CD8-positive, alpha-beta T cell (primary cell): ENCODE measurements at places on chromosomes 3 and 15. TPM values are rescaled to one million over a fixed set of nuclear protein-coding genes. Genes with fewer than 3 reads are reported as not detected.

GRCh38 chr15:95581595-95581994 is 748.9 kb upstream of the NR2F2 start:
- DNase-seq, result no peak

GRCh38 chr15:97425596-97425995 is 534.9 kb upstream of the ARRDC4 start:
- no peak for DNase-seq

GRCh38 chr3:82038556-82038955 is 277.1 kb upstream of the GBE1 start:
- no peak for DNase-seq

- no peak for DNase-seq
Measured at GRCh38 chr3:156434921-156435320, 120.0 kb downstream of the SSR3 start.

GRCh38 chr3:73727117-73727821 is 102.5 kb upstream of the PDZRN3 start:
- no peak for DNase-seq

DNA sequence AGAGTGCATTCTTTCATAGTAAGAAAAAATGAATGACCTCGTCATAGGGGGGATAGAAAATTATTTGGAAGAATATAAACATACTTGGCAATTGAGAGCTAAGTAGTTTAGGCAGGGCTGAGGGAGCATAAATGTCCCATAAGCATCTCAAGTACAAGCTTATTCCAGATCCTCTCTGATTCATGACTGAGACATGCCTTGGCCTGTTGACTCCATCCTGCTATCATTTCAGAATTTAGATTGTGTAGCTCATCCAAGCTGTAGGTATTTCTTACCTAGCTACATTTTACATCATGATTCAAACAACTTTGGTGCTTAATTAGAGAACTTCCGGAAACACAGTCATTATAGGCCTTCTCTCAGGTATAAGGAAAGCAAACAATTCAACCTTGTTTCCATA is 12.3 kb downstream of the POGLUT1 start:
- no peak for DNase-seq

- no peak for DNase-seq
Measured at GRCh38 chr3:36201546-36201945, 178.8 kb upstream of the STAC start.

DNA sequence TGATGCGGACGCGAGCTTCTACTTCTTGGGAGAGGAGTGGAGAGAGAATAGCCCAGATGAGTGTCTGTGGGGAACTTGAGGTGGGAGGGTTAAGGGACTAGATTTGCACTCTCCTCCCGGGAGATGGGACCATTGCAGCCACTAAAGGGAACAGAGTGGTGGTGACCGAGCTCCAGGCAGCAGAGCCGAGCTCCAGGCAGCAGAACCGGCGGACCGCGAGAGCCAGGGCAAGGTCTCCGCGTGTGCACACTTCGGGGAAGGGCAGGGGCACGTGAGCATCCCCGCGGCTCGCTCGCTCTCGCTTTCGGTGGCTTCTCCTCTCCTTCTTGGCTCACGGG is 1.1 kb downstream of the IGDCC3 start:
- DNase-seq, result no peak

GRCh38 chr3:69203631-69204314 is 81.4 kb upstream of the LMOD3 start:
- DNase-seq, result no peak

- no peak for DNase-seq
Measured at GRCh38 chr3:19331931-19332330, 183.6 kb downstream of the KCNH8 start.

DNA sequence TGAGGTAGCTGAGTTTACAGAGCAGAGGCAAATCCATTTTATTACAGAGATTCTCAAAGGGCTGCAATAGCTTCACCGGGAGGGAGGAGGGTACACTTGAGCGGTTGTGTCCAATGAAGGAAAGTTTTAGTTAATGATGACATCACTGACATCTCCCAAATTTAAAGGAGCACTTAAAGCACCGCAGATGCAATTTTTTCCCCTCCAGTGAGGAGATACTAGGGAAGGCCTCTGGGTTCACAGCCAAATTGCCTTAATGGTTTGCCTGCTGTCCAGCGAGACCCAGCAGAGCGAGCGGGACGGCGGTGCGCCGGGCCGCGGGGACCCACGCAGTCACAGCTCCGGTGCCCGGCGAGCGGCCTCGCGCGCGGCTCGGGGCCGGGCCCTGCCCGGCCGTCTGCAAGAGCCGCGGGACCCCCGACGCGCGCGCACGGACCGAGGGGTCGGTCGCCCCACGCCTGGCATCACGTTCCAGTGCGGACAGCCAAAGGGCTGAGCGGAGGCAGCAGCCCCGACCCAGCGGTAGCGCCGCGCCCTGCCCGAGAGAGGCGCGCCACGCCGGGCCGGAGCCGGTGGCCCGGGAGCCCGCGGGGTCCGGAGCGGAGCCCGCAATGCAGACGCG is 160.5 kb upstream of the CHRNA7 start:
- DNase-seq, result no peak

DNA sequence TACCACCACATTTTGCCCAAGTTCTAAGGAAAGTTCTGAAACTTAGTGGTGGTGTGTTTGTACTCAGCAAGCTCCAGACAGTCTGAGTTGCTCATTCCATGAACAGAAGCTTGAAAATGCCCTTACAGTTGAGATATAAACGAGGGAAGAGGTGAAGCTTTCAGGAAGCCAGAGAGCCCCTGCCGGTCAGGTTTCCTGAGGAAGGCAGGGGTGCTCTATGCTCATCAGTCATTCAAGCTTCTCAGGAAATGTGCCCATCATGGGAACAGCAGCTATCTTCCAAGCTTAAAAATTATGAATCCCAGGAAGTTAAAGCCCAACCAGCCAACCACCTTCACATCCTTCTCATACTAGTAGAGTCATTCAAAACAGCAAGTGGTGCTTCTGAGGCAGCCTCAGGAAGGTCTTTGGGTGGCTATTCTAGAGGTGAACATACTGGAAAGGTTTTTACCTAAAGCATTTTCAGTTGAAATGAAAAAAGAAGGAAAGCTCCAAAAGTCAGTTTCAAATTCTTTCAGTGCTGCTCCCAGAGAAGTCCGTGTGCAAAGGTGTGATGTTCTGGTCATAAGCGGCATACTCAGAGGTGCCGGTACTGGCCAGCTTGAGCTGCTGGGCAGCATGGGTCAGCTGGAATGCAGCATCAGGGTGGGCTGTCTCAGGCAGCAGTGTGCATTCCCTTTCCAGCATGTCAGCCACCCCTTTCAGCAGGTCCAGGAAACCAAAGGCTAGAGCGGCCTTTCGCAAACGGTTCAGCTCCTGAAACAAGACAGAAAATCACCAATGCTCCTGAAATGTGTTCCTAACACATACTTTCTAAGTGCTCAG is 31.8 kb downstream of the INTS14 start:
- no peak for DNase-seq

GRCh38 chr3:65230261-65231139 is 542.7 kb upstream of the ADAMTS9 start:
- DNase-seq, result no peak

DNA sequence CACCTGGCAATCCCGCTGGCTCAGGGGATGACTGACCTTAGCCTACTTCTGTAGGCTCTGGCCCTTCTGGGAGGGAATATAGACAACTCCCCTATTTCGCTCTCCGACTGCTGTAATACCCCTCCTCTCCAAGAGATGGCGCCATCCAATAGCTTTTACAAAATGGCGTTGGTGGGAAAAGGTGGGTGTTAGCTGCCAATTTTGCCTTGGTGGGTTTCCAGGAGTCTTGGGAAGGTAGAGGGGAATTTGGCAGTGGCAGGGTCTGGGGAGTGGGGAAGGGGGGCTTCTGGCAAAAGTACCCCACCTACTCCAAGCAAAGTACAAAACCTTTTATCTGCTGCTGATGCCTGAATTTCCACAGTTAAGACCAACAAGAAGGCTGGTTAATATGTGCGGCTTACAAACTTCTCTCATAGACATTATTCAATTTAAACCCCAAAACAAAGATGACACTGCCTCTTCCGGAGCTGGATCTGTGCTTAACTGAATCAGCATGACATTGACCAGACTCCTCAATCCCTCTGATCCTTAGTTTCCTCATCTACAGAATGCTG is 62.1 kb downstream of the RASGRF1 start:
- DNase-seq, result no peak

DNA sequence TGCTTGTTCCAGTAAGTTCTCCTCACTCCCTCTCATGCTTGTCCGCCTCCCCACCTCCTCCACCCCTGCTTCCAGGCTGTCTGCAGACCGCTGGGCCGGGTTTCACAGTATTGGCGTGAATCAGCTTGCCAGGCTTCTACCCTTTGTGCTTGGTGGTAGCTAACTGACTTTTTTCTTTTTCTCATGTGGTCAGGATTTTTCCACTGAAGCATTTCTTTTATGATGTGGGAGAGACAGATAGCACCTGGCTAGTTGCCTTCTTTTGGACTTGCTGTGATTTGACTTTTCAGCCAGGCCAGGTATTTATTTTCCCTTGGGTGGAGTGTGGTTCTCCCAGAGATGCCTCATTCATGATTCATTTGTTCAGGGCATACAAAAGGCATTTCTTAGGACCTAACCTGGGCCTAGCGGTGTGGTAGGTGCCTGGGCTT is 60.6 kb downstream of the ST6GAL1 start:
- no peak for DNase-seq

DNA sequence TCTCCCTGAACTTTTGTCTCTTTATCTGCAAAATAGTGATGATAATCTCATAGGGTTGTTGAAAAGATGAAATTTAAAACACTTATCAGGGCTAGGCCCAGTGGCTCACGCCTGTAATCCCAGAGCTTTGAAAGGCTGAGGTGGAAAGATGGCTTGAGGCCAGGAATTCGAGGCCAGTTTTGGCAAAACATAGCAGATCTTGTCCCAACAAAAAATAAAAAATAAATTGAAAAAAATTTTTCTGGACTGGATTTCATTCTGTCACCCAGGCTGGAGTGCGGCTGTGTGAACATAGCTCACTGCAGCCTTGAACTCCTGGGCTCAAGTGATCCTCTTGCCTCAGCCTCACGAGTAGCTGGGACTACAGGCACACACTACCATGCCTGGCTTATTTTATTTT is 29.6 kb downstream of the LMLN start:
- no peak for DNase-seq

DNA sequence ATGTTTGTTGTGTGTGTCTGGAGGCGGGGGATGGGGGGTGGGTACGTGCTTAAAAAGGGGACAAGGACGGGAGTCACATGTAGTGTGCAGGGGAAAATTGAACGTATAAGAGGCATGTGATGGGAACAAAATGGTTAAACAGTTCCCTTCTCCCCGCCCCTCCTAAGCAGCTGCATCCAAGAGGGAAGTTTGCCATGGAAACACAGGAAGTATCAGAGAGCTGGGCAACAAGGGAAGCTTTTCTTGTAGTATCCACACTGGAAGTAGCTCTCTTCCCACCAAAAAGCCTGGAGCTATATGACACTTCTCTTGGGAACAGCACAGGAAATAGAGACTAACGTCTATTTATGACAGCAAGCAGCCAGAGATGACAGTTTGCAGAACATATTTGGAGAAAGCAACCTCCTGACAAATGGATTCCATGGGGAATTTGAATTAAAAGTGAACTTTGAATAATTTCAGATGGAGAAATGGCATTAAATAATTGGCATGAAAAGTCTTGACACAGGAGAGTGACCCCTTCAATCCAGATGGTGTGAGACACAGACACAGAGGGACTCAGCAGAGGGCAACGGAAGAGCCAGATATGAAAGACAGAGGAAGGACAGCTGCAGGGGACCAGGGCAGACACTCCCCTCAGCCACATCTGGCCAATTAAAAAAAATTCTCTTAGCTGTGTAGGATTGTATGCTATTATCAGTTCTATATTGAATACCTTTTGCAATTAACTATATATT is 294.2 kb upstream of the TBL1XR1 start:
- DNase-seq, result no peak

- no peak for DNase-seq
Measured at GRCh38 chr3:169362301-169362700, 301.2 kb downstream of the MECOM start.

DNA sequence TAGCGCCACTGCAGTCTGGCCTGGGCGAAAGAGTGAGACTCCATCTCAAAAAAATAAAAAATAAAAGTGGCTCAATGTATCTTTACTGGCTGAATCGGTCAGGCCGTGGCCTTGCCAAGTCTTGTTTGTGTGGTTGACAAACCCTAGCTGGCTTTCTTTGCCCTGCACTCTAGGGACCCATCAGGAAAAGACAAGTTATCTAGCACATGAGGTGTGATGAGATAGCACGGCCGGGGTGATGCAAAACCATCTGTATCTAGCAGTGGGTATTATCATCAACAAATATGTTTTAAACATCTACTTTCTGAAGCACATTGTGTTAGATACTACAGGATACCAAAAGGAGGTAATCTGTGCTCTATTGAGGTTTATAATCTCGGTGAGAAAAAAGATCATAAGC is 3.9 kb upstream of the DPP8 start:
- no peak for DNase-seq

- no peak for DNase-seq
Measured at GRCh38 chr3:195057716-195058115, 213.2 kb downstream of the XXYLT1 start.

DNA sequence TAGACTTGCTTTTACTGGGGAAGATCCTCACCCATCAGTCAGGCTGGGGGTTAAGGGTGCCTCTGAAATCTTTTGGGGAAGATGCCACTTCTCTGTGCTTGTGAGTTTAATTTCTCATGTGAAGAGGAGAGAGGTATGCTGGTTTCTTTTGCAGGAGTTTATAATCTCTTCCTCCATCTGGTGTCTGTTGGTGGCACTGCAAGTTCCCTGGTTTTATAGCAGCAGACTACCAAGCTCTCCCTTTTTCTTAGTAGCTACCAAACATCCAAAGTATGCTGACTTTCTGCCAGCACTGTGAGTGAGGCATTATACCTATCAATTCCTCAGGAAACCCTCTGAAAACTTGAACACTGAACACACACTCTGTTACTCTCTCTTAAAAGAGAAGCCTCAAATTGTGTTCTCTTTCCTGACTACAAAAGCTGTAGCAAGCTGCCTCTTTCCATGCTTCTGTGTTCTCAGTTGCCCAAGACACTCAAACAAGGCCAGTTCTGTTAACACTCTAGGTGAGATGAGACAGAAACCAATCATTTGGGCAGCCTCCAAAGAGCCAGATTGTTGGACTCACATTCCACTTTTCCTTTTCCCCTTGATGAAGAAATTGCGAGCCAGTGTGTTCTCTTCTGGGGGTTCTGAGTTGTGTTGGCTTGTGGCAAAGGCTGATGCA is 299.5 kb downstream of the GAP43 start:
- DNase-seq, result no peak

- no peak for DNase-seq
Measured at GRCh38 chr3:141275032-141275422, 43.4 kb downstream of the PXYLP1 start.

Gene TMEM212
- total RNA-seq, result not detected

Gene PP2D1
- total RNA-seq, result not detected

Gene CYP8B1
- not detected for total RNA-seq

Gene PIERCE2
- total RNA-seq, result not detected

Gene LYZL4
- total RNA-seq, result not detected

Gene CPNE9
- 0.60 TPM for total RNA-seq

Gene FOXB1
- total RNA-seq, result not detected

Gene MEX3B
- 3.3 TPM for total RNA-seq

Gene CIAO2A
- 12.7 TPM for total RNA-seq

Gene POLR2M
- total RNA-seq, result 96.7 TPM

Gene PRR20G
- not detected for total RNA-seq
